GM03348 (cell line): ENCODE measurements at places on chromosomes 4 and X.

- no peak for DNase-seq
Observed at GRCh38 chr4:2928242-2929176, 34.7 kb downstream of the NOP14 start.

DNA sequence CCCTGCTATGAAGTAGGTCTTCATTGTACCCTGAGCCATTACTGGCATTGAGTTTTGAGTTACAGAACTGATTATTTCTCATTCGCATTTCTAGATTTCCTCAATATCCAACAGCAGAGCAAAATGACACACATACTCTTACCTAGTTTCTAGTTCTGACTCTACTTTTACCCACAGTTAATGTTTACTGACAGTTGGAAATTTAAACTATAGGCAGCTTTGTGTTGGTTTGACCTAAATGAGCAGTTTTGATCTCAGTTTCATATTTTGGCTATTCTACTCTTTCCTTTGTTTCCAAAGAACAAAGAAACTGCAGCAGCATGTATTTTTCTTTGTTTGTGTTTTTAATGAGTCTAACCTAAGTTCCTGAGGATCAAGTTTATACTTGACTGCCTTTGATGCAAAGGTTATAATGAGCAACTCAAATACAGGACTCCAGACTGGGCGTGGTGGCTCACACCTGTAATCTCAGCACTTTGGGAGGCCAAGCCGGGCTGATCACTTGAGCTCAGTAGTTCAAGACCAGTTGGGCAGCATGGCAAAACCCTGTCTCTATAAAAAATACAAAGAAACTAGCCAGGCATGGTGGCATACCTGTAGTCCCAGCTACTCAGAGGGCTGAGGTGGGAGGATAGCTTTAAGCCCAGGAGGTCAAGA lies 30.4 kb downstream of the TXK start:
- DNase-seq: no peak

- DNase-seq: no peak
Observed at GRCh38 chr4:24968992-24969391, 56.1 kb upstream of the CCDC149 start.

DNA sequence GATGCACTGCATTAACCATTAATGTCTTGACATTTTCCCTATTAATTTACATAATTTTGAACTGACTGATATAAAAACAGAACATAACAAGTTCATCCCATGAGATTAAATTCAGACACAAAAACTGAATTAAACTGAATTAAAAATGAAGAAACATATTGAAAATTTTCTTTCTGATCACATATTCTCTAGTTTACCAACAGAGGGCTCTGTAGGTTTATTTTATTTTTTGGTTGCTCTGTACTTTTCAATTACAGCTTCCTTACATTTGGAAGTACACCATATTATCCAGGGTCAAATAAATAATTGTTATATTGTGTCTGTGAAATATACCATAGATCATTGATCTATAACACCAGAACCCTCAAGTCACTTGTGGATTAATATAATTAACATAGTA lies 27.3 kb upstream of the CT83 start:
- peak; percentile 2 for DNase-seq

DNA sequence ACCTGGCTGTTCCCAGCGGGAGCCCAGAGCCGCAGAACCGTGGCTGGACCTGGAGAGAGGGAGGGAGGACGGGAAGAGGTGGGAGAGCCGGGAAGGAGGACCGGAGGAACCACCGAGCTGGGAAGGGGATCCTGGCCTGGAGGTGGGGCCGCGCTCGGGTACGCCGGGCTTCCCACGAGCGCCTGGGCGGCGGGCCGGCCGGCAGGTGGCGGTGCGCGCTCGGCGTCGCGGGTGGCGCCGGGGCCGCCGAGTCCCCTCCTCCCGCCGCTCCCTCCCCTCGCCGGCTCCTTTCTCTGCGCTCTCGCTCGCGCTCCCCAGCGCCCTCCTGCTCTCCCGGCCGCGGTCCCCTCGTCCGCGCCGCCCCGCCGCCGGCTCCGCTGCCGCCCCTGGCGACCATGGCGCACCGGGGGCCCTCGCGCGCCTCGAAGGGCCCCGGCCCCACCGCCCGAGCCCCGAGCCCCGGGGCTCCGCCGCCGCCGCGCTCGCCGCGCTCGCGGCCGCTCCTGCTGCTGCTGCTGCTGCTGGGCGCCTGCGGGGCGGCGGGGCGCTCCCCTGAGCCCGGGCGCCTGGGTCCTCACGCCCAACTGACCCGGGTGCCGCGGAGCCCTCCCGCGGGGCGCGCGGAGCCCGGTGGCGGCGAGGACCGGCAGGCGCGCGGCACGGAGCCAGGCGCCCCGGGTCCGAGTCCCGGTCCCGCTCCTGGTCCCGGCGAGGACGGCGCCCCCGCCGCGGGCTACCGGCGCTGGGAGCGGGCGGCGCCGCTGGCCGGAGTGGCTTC lies at the start of gene SORCS2:
Gene SORCS2, plus strand, starts transcription at position 287 of the 778 bp plus-strand sequence.
- DNase-seq: peak; percentile 95

DNA sequence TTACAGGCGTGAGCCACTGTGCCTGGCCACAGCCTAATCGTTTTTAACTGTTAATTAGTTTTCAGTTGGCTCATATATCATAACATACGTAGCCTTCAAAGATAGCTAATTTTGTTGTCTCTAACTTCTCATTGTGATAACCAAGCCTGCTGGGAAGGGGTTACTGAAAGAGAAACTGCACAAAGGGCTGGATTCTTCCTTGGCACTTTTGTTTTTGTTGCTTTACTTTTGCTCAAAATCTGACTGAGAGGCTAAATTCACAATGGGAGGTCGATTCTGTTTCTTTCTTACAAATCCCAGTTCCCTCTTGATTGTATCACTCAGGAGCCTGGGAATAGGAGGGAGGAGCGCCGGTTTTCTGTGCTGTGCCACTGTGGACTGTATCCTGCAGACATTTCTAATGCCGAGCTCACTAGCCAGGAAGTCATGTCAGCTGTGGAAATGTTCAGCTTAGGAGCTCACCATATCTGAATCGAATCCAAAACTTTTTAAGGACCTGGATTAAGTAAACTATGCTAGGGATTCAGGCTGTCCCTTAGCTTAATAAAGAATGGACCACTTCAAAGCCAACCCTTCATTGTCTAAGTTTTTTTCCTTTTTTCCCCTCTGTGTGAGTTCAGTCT lies 120.5 kb upstream of the FAT1 start:
- DNase-seq: peak; percentile 63

DNA sequence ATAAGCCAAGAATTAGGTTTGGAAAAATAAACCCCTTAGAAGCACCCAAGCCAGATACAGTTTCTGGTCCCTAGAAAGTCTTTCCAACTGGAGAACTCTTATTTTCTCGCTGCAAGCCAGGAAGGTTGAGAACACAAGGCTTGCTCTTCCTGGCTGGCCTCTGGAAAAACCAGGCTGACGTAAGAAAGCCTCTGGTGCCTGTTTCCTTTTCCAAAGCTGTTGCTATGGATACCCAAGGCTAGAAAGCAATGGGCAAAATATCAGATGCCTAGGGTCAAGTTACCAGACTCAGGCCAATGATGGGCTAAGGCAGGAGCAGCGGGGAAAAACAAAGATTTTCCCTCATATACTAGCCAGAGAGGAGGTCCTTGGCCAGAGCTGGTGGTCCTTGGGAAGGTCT lies 281.6 kb downstream of the KLHL13 start:
- DNase-seq: no peak

DNA sequence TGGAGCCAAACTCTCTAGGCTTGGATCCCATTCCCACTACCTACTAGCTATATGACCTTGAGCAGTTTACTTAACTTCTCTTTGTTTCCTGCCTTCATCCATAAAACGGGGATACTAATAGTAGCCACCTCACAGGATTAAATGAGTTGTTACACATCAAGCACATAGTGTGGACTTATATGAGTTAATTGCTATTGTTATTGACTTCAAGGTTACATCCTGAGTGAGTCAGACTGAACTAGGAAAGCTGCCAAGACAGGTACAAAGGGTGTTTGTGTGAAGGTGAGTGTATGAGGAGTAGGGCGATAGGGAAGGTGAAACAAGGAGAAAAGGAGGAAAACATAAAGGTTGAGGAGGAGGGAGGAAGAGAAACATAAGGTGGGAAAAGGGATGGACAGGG lies 32.2 kb downstream of the TFDP3 start:
- no peak for DNase-seq

DNA sequence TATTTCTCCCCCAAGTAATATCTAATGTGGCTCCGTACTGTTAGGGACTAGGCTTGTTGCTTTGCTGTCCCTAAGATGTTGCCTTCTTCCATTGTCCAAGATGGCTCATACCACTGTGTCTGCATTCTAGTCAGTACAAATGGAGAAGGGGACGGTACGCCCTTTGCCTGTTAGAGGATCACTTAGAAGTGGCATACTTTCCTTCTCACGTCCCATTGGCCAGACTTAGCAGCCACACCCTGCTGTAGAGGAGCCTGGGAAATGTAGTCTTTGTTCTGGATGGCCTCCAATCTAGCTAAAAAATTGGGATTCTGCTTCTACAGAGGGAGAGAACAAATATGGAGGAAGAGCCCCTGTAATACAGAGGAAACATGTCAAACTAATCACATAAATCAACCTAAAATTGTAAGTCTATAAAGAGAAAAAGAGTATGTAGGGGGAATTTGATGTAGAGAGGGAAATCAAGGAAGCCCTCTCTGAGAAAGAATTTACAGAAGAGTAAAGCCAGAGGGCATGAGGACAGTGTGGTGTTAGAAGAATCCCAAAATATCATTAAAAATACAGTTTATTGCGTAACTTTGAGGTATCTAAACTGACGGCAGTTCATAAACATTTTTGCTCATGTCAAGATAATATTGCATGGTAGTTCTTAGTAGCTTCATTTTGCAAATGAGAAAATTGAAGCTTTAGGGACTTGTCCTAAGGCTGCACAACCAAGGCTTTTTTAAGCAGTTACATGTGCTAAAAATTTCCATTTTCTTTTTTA lies 15.1 kb downstream of the PRIMPOL start:
- peak; percentile 21 for DNase-seq
